ENCODE measurements at places on chromosomes 4 and X.
A peak's percentile ranks its signal among the peaks of the same experiment; 100 is the strongest.

GRCh38 chrX:154784149-154784995 lies 20.9 kb downstream of the MPP1 start:
- H3K36me3 ChIP-seq: peaks cover 2% of the 10 kb centered on the region
- no peaks in the 10 kb centered on the region for H3K27me3 ChIP-seq
- H3K4me1 ChIP-seq: peaks cover 15% of the 10 kb centered on the region
- peak overlapping the region; percentile 14 for H3K27ac ChIP-seq
- peak overlapping the region; percentile 43 for H3K4me3 ChIP-seq
- no peak for DNase-seq

DNA sequence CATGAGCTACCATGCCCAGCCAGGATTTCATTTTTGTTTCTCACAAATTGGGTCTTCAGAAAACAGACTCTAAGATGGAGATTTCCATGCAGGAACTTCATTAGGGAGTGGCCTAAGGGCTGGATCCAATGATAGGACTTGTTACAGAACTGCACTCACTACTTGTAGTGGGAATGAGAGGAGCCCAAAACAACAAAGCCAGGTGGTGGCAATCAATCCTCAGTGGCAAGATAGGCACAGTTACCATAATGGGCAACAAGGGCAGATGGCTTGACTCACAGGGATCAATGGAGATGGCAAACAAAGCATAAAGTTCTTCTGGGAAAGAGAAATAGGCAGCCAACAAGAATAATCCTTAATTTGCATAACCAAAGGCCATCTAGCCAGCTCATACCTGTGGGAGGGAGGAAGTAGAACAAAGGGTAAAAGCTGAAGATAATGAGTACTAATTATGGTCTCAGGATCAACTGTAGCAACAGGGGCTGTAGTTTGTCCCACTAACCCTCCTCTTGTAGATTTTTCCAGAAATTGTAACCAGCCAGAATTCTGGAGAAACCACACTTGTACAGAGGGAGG lies 72.8 kb upstream of the MAPK10 start:
- no peaks in the 10 kb centered on the region for H3K36me3 ChIP-seq
- H3K4me1 ChIP-seq: no peaks in the 10 kb centered on the region
- no peaks in the 10 kb centered on the region for H3K27me3 ChIP-seq
- no peak overlapping the region for H3K27ac ChIP-seq
- no peak for DNase-seq

GRCh38 chr4:28006021-28006420 lies 1145.4 kb downstream of the STIM2 start:
- no peaks in the 10 kb centered on the region for H3K4me1 ChIP-seq
- no peaks in the 10 kb centered on the region for H3K36me3 ChIP-seq
- H3K27ac ChIP-seq: no peak overlapping the region
- no peaks in the 10 kb centered on the region for H3K27me3 ChIP-seq
- H3K4me3 ChIP-seq: no peak overlapping the region

DNA sequence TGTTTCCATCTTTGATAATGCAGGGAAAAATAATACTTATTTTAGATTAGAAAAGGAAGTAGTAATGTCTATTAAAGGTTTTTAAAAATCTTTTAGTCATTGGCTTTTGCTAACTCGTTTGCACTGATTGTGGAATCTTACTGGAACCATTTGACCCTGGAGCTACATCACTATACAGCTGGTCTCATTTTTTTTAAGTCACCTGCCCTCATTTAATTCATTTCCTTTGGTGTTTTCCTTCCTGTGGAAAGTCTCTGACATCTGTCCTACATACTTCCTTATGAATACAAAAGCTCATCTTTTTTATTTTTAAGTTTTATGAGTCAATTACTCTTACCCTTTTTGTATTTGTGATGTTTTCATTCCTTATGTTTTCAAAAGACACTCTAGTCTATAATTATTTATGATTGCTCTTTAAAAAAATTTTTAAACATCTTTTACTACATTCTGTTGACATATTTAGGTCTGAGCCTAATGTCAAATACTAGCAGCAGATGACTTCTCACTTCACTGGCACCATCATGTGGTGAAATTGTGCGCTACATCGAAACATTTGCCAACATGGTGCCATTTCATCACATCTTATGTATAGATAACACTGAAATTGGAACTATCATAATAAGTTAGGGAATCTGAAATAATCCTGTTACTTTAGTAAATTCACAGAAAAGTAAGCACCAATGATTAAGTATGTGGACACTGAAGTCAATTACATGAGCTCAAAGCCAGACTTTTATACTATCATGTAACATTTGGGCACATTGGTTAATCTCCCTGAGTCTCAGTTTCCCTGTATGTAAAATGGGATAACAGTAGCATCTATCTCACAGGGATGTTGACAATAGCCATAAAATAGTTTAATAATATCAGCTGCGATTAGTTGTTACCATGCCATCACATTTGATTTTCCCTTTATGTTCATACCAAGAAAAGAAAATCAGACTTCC lies 9.4 kb upstream of the MMAA start:
- H3K27ac ChIP-seq: no peak overlapping the region
- peaks cover 7% of the 10 kb centered on the region for H3K27me3 ChIP-seq
- DNase-seq: peak; percentile 86
- peaks cover 13% of the 10 kb centered on the region for H3K4me1 ChIP-seq
- peaks cover 1% of the 10 kb centered on the region for H3K36me3 ChIP-seq

- no peak overlapping the region for H3K4me3 ChIP-seq
- H3K4me1 ChIP-seq: peaks cover 29% of the 10 kb centered on the region
- H3K27ac ChIP-seq: no peak overlapping the region
- H3K36me3 ChIP-seq: peaks cover 11% of the 10 kb centered on the region
- no peaks in the 10 kb centered on the region for H3K27me3 ChIP-seq
- no peak for DNase-seq
Measured at GRCh38 chr4:16196482-16197393, 29.5 kb downstream of the TAPT1 start.

DNA sequence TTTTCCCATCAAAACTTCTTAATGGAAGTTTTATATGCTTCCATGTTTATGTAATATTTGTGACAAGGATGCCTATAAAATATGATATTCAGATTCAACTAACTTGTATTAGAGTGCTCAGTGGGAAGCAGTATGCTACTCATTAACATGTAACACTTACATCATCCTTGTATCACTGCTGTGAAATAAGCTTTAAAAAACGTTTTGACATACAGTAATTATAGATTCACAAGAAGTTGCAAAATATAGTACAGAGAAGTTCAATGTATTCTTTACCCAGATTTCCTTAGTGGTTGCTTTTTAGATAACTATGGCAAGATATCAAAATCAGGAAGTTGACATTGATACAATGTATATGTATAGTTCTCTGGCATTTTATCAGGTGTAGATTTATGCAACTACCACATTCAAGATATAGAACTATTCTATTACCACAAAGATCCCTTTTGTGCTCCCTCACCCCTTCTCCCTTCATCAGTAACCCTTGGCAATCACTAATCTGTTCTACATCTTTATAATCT lies 56.3 kb downstream of the DTHD1 start:
- no peak for DNase-seq
- no peak overlapping the region for H3K4me3 ChIP-seq
- H3K27me3 ChIP-seq: no peaks in the 10 kb centered on the region

- peaks cover 8% of the 10 kb centered on the region for H3K27me3 ChIP-seq
- H3K4me1 ChIP-seq: peaks cover 9% of the 10 kb centered on the region
- peaks cover 3% of the 10 kb centered on the region for H3K36me3 ChIP-seq
- H3K4me3 ChIP-seq: no peak overlapping the region
- no peak overlapping the region for H3K27ac ChIP-seq
- DNase-seq: no peak
Measured at GRCh38 chrX:853304-853703, 222.7 kb downstream of the SHOX start.

DNA sequence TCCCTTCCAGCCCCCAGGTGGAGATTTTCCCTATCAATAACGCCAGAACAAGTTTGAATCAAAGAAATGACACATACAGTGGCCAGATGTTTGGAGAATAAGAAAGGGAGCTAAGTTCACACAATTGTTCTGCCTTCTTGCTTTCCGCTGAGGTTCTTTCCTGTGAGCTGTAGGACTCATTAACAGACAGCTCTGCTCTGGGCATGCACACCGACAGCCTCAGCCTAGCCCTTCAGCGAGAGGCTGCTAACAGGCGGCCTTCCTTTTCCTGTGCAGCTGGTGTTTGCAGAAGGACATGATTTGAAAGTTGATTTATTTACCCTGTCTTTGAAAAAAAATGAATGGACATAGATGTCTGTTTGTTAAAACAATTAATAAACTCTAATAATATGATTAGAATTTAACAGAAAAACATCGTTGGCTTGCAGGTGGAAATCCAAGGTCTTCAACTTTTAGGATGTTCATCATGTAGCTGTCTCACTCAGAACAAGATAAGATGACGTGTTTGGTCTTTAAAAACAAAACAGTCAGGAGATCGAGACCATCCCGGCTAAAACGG lies 183.3 kb downstream of the KDR start:
- H3K4me1 ChIP-seq: peaks cover 55% of the 10 kb centered on the region
- peak; percentile 65 for DNase-seq
- no peaks in the 10 kb centered on the region for H3K36me3 ChIP-seq
- peak overlapping the region; percentile 42 for H3K4me3 ChIP-seq

DNA sequence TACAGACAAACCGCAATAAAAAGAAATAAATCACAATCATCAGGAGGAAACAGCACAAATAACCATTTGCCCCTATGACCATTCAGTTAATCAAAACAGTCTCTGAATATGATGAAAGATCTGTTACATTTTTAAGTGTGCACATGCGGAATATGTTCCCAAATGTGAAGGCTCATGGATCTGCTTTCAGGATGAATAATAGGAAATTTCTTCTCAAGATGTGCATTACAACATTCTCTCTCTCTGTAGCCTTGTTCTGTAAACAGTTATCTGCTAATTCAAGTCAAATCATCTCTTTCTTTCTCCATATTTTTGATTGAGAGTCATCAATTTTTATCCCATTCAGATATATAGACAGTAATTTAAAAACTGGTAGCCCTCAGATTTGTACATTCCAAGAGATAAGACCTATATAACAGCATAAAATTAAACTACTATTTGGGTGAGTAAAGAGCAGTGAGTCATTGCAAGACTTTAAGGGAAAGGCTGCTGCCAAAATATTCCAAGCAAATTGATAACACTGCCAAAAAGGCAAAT lies 433.9 kb upstream of the ATOH1 start:
- H3K4me3 ChIP-seq: no peak overlapping the region
- no peaks in the 10 kb centered on the region for H3K4me1 ChIP-seq
- no peak for DNase-seq
- no peak overlapping the region for H3K27ac ChIP-seq
- no peaks in the 10 kb centered on the region for H3K27me3 ChIP-seq

DNA sequence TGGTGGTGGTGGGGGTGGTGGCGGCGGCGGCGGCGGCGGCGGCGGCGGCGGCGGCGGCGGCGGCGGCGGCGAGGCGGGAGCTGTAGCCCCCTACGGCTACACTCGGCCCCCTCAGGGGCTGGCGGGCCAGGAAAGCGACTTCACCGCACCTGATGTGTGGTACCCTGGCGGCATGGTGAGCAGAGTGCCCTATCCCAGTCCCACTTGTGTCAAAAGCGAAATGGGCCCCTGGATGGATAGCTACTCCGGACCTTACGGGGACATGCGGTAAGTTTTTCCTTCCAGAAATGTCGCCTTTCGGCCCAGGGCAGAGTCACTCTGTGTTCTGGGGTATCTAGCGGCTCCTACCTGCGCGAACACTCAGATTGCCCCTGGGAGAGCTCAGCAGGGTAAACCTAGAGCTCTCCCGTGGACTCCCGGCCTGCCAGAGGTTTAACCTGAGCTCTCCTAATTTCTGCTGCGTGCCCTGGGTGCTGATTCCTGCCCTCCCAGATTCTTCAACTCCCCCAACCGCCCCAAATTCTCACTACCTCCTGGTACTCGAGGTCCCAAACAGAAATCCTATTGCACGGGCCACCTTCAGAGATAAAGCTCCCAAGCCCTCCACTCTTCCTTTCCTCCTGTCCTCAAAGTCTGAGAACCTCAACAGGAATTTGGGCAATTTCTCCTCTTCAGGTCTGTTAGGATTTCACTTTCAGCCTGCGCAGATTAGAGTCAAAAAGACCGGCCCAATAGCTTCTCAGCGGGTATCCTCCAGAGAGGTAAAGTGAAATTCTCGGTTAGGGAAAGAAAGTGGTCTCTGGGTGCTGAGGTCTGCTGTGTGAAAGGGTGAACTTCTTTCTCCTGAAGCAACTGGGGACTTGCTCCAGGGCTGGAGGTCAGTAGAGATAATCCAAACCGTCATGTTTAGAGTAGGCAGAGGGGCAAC lies 2.9 kb downstream of the AR start:
- no peaks in the 10 kb centered on the region for H3K36me3 ChIP-seq
- H3K4me1 ChIP-seq: peaks cover 8% of the 10 kb centered on the region
- peaks cover 33% of the 10 kb centered on the region for H3K27me3 ChIP-seq
- no peak overlapping the region for H3K4me3 ChIP-seq
- no peak for DNase-seq

DNA sequence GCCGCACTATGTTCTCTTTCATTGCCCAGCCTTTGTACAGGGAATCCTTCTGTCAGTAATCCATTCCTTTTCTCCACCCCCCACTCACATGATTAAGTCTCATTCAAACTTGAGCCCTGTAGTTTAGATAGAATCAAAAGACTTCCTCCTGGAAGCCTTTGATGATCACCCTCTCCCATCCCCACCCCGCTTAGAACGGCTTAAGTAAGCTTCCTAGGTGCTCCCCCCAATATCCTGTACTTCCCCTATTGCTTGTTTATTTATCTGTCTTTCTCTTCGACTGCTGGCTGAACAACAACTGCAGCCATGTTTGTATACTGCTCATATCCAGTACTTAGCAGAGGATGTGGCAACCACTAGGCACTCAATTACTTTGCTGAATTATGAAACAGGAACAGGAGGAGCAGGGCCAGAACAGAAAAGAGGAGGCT lies 38.5 kb upstream of the GPC3 start:
- no peak overlapping the region for H3K27ac ChIP-seq
- no peak overlapping the region for H3K4me3 ChIP-seq

DNA sequence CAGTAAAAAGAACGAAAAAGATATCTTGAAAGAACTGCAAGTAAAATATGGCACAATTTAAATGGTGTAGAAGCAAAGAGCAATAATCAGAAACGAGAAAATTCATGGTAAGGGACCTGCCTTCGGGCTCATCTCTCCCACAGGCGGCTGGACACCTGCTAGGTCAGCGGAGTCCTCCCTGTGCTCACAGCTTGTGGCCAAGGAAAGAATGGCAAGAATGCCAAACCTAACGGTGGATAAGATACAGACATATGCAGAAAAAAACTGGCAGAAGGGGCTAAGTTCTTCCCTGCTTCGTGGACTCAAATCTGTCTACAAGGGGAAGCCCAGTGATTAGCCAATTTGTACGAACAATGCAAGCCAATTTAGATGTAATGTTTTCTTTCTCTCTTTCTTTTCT lies 152.1 kb upstream of the VCX start:
- H3K27me3 ChIP-seq: no peaks in the 10 kb centered on the region
- DNase-seq: no peak
- no peak overlapping the region for H3K27ac ChIP-seq
- no peaks in the 10 kb centered on the region for H3K4me1 ChIP-seq

Measured in activated naive CD4-positive, alpha-beta T cell treated with anti-CD3 and anti-CD28 coated beads for 36 hours (primary cell).